ENCODE measurements at places on chromosomes 5 and 9. TPM values are rescaled to one million over a fixed set of nuclear protein-coding genes. Genes with fewer than 3 reads are reported as not detected.
A peak's percentile ranks its signal among the peaks of the same experiment; 100 is the strongest.

The FRRS1L gene
- 12.8 TPM for total RNA-seq

GRCh38 chr9:124739360-124739759, 31.8 kb downstream of the NR6A1 start:
- no peak for DNase-seq

The OBP2B gene
- not detected for total RNA-seq

- DNase-seq: no peak
These were observed 2.5 kb downstream of the PHF19 start for GRCh38 chr9:120874226-120875194.

The LEAP2 gene
- 2.9 TPM for total RNA-seq

DNA sequence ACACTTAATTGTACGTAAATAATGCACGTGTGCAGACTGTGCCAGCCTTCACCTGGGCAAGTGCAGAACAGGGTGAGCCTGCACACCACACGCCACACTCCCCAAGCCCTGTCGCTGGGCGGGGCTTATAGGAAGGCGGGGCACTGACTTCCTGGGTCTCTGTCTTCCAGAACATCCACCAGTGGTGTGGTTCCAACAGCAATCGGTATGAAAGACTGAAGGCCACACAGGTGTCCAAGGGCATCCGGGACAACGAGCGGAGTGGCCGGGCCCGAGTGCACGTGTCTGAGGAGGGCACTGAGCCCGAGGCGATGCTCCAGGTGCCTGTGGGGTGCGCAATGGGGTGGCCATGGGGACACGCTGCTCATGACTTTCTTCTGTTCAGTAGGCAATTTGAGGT, 44.2 kb downstream of the GSN start:
- DNase-seq: peak; percentile 47

- DNase-seq: no peak
These were observed 83.8 kb downstream of the DAPK1 start for GRCh38 chr9:87581513-87581912.

DNA sequence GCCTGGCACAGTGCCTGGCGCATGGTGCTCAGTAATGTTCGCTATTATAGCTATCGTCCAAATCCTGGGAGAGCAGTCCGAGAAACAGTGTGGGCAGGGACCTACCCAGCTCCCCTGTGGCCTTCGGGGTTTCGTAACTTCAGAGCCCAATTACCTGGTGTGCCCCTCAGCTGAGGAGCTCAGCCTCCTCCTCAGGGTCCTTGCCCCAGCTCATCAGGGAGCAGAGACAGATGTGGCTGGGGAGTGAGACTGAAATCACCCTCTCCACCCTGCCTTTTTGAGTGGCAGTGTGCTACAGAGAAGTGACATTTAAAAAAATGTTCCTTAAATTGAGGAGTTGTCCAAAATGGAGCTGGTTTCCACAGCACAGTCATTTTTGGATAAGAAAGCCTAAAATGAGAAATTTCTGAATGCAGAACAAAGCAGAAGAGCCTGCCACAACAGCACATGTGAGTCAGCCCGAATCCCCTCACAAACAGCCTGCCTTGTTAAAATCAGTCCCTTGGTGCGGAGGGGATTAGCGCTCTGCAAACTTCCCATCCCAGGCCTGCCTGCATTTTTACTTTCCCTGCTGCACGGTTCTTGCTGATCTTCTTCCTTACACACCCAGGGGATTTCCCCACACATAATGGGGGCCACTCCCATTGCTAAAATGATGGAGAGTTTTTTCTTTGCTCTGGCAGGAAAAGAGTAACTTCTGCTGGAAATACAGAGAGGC, 78.1 kb upstream of the PITX1 start:
- no peak for DNase-seq

DNA sequence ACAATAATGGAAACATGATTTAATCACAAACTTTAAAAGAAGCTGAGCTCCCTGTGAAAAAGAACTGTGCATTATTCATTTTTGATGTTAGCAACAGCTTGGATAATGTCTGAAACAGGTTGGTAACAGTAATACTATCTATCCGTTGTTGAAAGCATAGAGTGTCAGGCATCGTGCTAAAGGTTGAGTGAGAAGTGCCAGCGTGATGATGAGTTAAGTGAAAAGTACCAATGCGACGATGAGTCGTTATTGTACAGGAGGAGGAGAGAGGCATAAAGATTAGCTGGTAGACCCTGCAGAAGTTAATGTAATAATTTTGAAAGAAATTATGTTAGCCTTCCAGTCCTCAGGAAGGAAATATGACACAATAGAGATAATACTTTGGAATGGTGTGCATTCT, 593.6 kb downstream of the MAT2B start:
- DNase-seq: no peak

DNA sequence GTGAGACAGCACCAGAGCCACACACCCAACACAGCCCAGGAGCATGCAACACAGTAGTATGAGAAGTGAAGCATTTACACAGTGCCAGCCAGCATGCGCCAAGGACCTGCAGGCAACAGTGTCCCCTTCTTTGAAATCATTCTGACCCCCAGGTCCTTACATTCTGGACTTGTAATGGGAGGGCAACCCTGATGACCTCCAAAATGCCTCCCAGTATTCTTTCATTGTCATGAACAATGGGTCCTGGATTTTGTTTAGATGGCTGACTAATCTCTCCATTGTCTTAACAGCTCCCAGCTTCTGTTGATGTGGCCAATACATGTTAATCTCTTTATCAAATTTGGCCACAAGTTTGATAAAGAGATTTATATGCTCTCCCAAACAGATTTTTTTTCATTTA, 417.1 kb downstream of the DMRTA1 start:
- DNase-seq: no peak

- DNase-seq: no peak
These were observed 335 bp downstream of the ROPN1L start for GRCh38 chr5:10441992-10442435.

- DNase-seq: no peak
These were observed 25.1 kb downstream of the TRIO start for GRCh38 chr5:14168144-14168792.

- no peak for DNase-seq
These were observed 1536.2 kb downstream of the EFNA5 start for GRCh38 chr5:106134549-106134948.

DNA sequence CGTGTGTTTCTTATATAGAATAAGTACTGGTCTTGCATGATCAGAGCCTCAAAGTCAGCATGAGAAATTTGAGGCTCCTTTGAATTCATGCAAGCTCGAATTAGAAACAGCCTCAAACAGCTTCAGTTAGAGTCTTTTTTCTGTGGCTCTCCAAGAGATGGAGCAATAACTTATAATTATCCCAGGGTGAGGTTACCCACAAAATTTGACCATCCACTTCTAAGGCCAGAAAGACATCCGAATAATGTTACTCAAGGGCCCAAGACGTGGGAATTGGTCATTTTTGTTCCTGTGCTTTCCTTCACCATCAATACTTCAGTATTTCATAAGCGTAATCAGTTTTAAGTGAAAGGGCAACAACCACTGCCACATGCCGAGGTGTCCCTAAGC, 89.7 kb downstream of the DAPK1 start:
- no peak for DNase-seq

The SH3RF2 gene
- 3.0 TPM for total RNA-seq

- no peak for DNase-seq
These were observed 593.7 kb downstream of the DNAH5 start for GRCh38 chr5:13350767-13351166.

DNA sequence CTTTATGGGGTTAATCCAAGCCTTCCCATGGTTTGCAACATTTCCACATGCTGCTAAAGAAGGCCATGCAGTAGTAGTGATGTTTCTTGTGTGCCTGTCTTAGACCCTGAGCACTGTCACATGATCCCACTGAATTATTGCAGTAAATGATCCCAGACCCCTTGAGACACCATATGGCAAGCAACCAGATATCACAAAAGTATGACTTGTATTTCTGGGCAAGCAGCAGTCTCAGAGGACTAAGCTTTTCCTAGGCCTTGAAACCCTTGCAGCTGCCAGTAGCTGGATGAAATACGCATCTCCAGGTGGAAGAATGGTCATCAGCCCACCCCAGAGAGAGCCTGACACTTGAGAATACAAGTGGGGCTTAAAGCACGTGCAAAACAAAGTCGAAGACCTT, 41.8 kb downstream of the CDO1 start:
- peak; percentile 60 for DNase-seq

GRCh38 chr5:128629157-128629556, 91.1 kb upstream of the FBN2 start:
- no peak for DNase-seq

The SPATA6L gene
- total RNA-seq: 4.3 TPM

DNA sequence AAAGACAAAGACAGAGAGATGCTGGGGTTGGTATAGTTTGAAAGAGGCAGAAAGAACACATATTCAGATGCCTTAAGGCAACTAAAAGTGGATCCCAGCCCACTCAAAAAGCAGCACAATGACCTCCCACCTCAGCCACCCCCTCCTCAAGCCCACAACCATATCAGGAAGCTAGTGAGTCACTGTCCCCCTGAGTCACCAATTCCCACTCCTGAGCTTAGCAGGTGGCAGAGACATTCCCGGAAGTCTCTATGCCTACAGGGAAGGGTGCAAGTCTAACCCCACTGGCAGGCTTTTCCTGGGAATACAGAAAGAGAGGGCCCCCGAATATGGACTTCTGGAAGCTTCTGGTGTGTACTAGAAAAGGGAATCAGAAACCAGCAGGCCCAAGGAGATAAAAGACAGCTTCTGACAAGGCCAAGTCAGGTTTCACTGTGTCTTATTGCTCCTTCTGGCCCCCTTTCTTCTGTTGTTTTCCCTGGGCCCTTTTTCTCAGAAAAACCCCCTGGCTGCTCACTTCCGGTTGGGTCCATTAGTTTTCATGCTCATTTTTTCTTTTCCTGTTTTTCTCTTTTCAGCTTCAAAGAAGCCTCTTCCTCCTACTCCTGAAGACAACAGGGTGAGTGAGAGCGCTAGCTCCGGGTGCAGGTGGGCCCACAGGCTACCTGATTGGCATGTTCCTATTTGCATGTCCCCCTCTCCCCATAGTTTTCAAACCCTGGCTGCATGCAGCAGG, 36.8 kb downstream of the ITK start:
- DNase-seq: no peak

- DNase-seq: no peak
These were observed 118.2 kb upstream of the MTAP start for GRCh38 chr9:21684231-21684630.

- DNase-seq: no peak
These were observed 128.1 kb upstream of the LHFPL2 start for GRCh38 chr5:78776637-78777036.

- DNase-seq: no peak
These were observed 1863.4 kb downstream of the EFNA5 start for GRCh38 chr5:105807290-105807689.

DNA sequence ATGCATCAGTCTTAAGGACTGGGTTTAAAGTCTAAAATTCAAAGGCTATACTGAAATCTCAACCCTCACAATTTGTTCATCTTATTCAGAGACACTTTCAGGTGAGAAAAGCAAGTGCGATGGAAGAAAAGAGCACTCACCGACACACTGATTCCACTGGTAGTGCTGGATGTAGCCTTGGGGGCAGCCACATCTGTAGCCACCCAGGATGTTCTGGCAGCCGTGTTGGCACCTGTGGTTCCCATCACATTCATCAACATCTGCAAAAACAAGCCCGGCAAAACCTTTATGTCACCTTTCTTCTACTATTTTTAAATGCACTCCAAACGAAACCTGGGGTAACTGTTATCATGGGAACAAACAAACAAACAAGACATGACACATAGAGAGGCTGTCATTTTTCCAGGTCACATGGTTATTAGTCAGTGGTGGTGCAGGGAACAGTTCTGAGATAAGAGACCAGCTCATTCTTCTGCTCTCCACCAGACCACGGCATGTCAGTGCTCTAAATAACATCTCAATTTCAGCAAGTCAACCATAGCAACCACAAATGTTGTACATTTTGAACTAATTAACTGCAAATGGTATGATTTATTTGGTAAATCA, 188.4 kb downstream of the SLC12A2 start:
- DNase-seq: no peak

DNA sequence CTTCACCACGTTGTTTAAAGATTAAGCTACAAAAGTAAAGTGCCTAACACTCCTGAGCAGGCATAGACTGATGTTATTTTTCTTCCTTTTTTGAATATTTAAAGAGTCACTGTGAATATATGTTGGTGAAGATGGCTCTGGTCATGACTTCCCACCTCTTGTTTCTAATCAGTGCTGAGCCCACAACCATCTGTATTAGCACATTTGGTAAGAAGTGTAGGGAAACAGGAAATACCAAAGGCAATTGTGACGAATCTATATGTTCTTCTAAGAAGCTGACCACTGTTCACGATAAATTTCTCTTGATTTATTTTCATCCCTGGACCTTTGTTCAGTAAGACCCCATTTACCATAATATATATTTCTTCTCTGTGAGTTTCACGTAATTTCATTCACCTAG, 108.3 kb upstream of the PCA3 start:
- DNase-seq: no peak

The ELOVL7 gene
- 32.1 TPM for total RNA-seq

DNA sequence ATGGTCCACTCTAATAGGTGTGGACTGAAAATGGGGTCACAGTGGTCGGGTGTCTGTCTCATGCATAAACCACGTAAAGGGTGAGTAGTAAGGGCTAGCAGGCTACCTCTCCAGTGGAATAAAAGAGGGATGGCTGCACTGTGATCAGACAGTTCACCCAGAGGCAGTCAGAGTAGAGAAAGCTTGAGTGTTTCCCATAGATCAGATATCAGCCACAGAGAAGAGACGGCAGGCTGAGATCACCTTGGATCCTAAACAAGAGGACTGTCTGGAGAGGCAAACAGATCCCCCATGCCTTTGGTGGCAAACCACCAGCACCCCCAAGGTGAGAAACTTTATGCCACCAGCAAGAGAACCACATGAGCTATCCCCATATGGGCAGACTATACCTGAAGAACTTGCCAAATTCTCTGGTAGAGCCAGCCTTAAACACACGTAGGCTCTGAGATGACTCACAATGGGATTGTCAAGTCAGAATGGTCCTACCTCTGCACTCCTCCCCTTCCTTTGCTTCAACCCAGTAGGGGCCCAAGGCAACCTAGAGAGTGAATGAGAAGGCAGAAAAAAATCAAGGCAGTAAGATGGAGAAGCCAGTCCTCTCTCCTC, 205.2 kb upstream of the MAP3K1 start:
- no peak for DNase-seq

The LCNL1 gene
- 4.1 TPM for total RNA-seq

The LCN10 gene
- 5.5 TPM for total RNA-seq
